GM12891 (cell line): ENCODE measurements at places on chromosomes 5 and 9.
A peak's percentile ranks its signal among the peaks of the same experiment; 100 is the strongest.

GRCh38 chr9:120698766-120699165 is 15.5 kb downstream of the MEGF9 start:
- no peak for DNase-seq

DNA sequence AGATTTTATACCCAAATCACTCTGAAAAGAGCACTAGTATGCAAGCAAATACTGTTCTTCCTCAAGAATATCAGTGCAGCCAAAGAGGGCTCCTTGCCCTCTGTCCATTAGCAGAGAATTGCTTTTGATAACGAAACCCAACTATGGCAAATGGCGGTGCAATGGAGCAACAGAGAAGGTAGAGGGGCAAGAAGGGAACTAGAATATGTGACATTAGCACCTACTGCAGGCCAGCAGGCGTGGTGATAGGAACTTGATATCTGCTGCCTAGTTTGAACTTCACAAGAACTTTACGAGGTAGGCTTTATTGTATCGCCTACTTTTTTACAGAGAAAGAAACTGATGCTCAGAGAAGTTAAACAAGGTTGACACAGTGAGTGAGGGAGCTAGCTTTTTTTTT is 66.1 kb downstream of the APBA1 start:
- DNase-seq = no peak

GRCh38 chr5:81696418-81697397 is 54.2 kb downstream of the SSBP2 start:
- no peak for DNase-seq

- DNase-seq = no peak
These were observed 57.6 kb upstream of the GRHPR start for GRCh38 chr9:37364751-37365360.

- DNase-seq = no peak
These were observed 694.8 kb downstream of the SEMA5A start for GRCh38 chr5:8851101-8851500.

GRCh38 chr9:34334916-34335315 is 5.5 kb downstream of the NUDT2 start:
- no peak for DNase-seq

GRCh38 chr5:59893429-59894227 is at the start of gene PDE4D:
TSS of gene PDE4D (minus strand) at chr5:59893726.
- peak; percentile 12 for DNase-seq
